H9 (cell line): ENCODE measurements at places on chromosomes 13 and 19. TPM values are rescaled to one million over a fixed set of nuclear protein-coding genes. Genes with fewer than 3 reads are reported as not detected.

DNA sequence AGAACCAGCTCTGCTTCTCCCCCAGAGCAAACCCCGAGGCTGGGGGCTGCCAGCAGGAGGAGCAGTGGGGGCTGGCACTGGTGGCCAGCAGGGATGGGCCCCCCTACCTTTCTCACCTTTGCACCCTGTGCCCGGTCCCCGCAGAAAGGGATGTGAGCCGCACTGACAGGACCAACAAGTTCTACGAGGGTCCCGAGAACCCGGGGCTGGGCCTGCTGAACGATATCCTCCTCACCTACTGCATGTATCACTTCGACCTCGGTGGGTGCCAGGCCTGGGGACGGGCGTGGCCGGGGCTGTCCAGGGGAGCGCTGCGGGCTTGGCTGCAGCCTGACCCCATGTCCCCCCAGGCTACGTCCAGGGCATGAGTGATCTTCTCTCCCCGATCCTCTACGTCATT, 6.6 kb downstream of the TBC1D17 start:
- no peak for DNase-seq

DNA sequence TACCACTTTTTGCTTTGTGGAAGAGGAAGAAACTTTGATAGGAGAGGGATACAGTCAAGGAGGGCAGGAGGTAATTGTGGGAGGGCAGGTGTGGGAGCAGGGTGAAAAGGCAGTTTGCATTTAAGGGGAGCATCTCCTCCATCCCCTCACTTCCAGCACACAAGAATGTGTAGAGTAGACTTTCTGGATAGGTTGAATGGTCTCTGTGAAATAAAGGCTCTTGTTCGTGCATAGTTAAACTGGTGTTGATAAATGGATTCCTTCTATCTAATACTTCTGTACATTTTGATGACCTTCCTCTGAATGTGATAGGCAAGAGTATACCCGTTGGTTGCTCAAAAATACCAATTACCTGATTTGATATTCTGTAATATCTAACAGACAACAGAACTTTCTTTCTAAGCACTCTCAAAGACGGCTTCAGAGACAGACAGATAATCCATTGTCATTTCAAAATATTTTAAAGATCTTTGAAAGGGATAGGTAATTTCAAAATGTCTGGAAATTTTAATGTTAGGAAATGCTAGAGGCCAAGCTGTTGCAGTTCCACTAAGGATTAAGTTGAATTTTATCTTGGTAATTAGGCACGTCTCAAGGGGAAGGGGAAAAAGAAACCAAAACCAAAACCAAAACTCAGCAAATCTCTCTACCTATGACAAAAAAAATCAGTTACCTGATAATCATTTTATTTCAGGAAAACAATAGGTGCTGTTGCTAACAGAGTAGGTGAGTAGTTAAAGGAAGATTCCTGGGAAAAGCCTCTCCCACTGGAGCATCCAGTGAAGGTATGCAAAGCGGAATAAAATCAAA, 302.6 kb downstream of the COG6 start:
- no peak for DNase-seq

GRCh38 chr13:20197361-20197834, 4.7 kb upstream of the GJB2 start:
- DNase-seq: no peak

The TNFSF9 gene
- total RNA-seq: 1.9 and 2.1 TPM in 2 replicates

The CBY2 gene
- total RNA-seq: not detected in 2 replicates

GRCh38 chr13:49681842-49682435, 9.3 kb downstream of the EBPL start:
- no peak for DNase-seq

The LRRC25 gene
- total RNA-seq: 0.18 TPM in 1 of 2 replicates, not detected in the other
